ENCODE measurements at places on chromosomes 1 and 21.

DNA sequence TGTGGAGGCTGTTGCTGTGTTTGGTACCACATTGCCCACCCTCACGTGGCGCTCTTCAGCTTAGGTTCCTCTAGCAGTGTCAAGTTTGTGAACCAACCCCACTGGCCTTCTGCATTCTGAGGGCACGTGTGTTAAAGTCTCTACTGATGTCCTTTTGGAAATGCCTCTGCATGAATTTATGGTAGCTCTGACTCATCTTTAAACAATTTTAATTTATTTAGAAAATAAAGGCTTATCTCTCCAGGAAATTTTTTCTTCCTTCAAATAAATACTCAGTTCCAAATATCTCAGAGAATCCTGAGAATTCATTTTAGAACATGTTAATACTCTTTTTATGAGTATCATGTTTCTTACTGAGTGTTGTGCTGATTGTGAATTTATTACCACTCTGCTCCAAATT lies 5.5 kb downstream of the CD1D start:
- peaks cover 15% of the 10 kb centered on the region for H3K27me3 ChIP-seq
- no peaks in the 10 kb centered on the region for H3K36me3 ChIP-seq
- H3K27ac ChIP-seq = no peak overlapping the region
- no peak overlapping the region for H3K4me3 ChIP-seq
- peaks cover 5% of the 10 kb centered on the region for H3K4me1 ChIP-seq

- no peaks in the 10 kb centered on the region for H3K27me3 ChIP-seq
- peaks cover 5% of the 10 kb centered on the region for H3K36me3 ChIP-seq
- no peak for DNase-seq
Observed at GRCh38 chr1:227938911-227939790, 8.6 kb downstream of the WNT9A start.

- DNase-seq = no peak
- no peak overlapping the region for H3K27ac ChIP-seq
- peaks cover 9% of the 10 kb centered on the region for H3K27me3 ChIP-seq
Observed at GRCh38 chr1:228381356-228381755, 25.3 kb downstream of the TRIM11 start.

- H3K4me1 ChIP-seq = no peaks in the 10 kb centered on the region
- H3K27me3 ChIP-seq = no peaks in the 10 kb centered on the region
- no peak overlapping the region for H3K27ac ChIP-seq
Observed at GRCh38 chr1:91402023-91402422, 2.6 kb downstream of the HFM1 start.

GRCh38 chr1:207702317-207702716 lies 49.5 kb upstream of the CD46 start:
- H3K4me3 ChIP-seq = no peak overlapping the region
- peaks cover 4% of the 10 kb centered on the region for H3K36me3 ChIP-seq
- no peak overlapping the region for H3K27ac ChIP-seq
- H3K27me3 ChIP-seq = no peaks in the 10 kb centered on the region
- no peaks in the 10 kb centered on the region for H3K4me1 ChIP-seq

DNA sequence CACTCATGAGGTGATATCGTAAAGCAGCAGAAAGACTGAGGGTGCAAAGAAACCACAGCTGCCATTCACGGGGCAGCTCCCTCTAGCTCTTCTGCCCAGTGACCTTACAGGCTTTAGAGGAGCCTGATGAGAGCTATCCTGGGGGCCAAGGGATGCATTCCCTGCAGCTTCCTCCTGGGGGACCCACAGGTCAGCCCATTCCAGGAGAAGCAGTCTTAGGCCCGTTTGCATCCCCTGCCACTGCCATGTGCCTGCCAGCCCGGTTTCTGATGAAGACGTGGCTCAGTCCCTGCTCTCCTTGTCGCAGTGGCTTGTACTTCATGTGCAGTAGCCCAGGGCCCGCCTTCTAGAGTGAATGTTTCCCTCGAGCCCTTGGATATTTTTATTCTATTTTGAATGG lies 22.8 kb downstream of the ATP5PO start:
- DNase-seq = peak; percentile 90
- no peaks in the 10 kb centered on the region for H3K27me3 ChIP-seq

GRCh38 chr1:49351768-49352167 lies 575.1 kb upstream of the BEND5 start:
- peaks cover 1% of the 10 kb centered on the region for H3K4me1 ChIP-seq
- H3K4me3 ChIP-seq = no peak overlapping the region
- no peaks in the 10 kb centered on the region for H3K27me3 ChIP-seq
- DNase-seq = no peak
- no peaks in the 10 kb centered on the region for H3K36me3 ChIP-seq
- H3K27ac ChIP-seq = no peak overlapping the region

DNA sequence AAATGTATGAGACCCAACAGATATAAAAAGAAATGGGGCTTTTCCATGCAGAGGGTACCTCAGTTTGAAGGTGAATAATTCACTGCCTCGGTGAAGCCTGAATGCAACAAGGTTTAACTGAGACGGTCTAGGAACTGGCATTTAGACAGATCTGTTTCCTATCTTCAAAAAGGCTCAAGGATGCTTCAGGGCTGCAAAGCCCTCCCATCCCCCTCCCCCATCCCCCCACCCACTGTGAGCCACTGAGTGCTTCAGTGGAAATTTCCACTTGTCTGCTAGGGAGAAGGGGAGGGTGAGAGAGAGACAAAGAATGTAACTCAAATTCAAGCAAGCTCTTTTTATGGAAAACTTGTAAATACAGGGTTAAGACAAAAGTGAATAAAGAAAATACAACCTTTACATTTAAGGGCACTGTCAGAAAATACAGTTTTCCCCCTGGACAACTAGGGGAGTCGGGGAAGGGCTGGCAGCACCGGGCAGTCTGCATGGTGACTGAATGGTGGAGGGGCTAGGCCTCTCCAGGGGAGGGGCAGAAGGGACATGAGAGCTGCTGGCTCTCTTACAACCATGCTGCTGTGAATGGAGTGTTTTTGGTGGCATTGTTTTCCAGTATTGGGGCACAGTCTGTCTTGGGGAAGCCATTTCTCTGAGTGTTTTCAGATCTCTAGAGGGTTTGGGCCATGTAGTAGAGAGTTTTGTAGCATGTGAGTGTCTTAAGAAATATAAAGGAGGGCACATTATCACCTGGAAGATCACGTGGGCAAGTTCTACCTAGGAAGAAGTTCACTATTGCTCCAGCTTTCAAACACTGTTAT lies 56.7 kb downstream of the MRPS6 start:
- peaks cover 29% of the 10 kb centered on the region for H3K4me1 ChIP-seq
- peak overlapping the region; percentile 38 for H3K27ac ChIP-seq
- no peaks in the 10 kb centered on the region for H3K27me3 ChIP-seq

DNA sequence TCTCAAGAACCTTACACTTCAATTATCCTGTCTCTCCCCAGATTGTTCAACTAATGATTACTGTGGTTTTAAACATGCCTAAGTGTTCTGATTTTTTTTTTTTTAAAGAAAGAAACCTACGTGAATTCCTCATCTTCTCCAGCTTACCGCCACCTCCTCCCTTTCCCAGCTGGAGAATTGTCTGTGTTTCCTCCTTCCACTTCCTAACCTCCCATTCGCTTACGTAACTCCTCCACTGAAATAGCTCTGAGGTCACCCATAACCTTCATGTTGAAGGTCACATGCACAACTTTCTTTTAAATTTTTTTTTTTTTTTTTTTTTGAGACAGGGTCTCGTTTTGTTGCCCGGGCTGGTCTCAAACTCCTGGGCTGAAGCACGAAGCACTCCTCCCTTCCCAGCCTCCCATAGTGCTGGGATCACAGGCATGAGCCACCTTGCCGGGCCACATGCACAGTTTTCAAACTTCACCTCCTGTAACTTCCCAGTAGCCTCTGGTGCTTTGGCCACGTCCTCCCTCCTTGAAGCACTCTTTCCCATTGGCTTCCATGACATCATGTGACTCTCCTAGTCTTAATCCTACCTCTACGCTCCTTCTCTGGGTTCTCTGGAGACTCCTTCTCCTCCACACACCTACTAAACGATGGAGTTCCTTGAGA lies 9.8 kb upstream of the CAPZB start:
- H3K27me3 ChIP-seq = no peaks in the 10 kb centered on the region
- H3K4me3 ChIP-seq = no peak overlapping the region
- no peaks in the 10 kb centered on the region for H3K36me3 ChIP-seq
- no peak overlapping the region for H3K27ac ChIP-seq
- no peaks in the 10 kb centered on the region for H3K4me1 ChIP-seq
- DNase-seq = no peak

- H3K4me1 ChIP-seq = no peaks in the 10 kb centered on the region
- no peak for DNase-seq
- H3K36me3 ChIP-seq = no peaks in the 10 kb centered on the region
- no peaks in the 10 kb centered on the region for H3K27me3 ChIP-seq
- no peak overlapping the region for H3K4me3 ChIP-seq
Observed at GRCh38 chr1:198528364-198528763, 12.1 kb downstream of the ATP6V1G3 start.

DNA sequence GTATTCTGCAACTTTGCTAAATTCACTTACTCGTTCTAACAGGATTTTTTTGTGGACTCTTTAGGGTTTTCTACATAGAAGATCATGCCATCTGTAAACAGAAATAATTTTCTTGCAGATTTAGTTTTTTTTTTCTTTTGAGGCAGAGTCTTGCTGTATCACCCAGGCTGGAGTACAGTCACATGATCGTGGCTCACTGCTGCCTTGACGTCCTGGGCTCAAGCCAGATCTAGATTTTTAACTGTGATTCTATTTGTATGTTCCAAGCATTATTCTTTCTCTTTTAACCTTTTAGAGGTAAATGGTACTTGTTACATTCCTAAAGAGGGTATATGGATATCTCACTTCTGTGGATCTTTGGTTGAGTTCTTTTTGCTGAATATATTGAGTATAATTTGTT lies 18.6 kb downstream of the FABP3 start:
- H3K36me3 ChIP-seq = peaks cover 2% of the 10 kb centered on the region
- no peaks in the 10 kb centered on the region for H3K27me3 ChIP-seq
- DNase-seq = no peak
- no peaks in the 10 kb centered on the region for H3K4me1 ChIP-seq
- no peak overlapping the region for H3K27ac ChIP-seq

DNA sequence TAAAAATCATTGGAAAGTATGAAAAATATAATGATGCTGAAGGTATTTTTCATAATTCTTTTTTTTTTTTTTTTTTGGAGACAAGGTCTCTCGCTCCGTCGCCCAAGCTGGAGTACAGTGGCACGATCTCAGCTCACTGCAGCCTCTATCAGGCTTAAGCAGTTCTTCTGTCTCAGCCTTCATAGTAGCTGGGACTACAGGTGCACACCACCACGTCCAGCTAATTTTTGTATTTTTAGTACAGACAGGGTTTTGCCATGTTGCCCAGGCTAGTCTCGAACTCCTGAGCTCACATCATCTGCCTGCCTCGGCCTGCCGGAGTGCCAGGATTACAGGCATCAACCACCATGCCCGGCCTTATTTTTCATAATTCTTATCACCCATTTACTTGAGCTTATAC lies 13.3 kb downstream of the SMAP2 start:
- H3K27me3 ChIP-seq = no peaks in the 10 kb centered on the region
- H3K4me1 ChIP-seq = no peaks in the 10 kb centered on the region
- H3K36me3 ChIP-seq = no peaks in the 10 kb centered on the region
- H3K4me3 ChIP-seq = no peak overlapping the region

DNA sequence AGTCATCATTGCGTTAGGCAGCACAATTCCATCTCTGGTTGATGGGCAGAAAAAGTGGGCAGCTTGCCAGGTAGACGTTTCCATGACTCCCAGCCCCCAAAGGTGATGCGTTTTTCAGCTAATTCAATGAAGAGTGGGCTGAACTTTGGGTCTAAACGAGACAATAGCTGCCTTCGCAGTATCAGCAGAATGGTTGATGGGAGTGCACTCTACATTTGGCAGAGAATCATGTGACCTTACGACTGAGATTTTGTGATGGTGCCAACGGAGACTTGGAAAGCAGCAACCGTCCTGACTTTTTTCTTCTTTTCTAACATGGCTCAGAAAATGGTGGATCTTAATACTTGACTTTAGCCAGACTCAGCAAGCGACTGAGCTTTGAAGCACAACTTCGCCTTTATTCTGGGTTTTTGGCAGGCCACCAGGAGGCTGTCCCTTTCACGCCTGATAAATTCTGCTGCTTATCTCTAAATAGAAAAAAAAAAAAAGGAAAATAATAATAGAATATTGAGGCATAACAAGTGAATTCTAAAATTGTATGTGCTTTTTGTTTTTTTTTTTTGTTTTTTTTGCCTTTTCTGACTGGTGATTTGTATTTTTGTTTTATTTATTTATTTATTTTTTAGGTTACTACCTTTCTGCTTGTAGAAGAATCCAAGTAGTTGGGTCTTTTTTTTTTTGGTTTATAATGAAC lies 804.8 kb downstream of the USP25 start:
- no peak for DNase-seq
- H3K27me3 ChIP-seq = no peaks in the 10 kb centered on the region
- peaks cover 5% of the 10 kb centered on the region for H3K36me3 ChIP-seq
- no peaks in the 10 kb centered on the region for H3K4me1 ChIP-seq
- no peak overlapping the region for H3K27ac ChIP-seq

DNA sequence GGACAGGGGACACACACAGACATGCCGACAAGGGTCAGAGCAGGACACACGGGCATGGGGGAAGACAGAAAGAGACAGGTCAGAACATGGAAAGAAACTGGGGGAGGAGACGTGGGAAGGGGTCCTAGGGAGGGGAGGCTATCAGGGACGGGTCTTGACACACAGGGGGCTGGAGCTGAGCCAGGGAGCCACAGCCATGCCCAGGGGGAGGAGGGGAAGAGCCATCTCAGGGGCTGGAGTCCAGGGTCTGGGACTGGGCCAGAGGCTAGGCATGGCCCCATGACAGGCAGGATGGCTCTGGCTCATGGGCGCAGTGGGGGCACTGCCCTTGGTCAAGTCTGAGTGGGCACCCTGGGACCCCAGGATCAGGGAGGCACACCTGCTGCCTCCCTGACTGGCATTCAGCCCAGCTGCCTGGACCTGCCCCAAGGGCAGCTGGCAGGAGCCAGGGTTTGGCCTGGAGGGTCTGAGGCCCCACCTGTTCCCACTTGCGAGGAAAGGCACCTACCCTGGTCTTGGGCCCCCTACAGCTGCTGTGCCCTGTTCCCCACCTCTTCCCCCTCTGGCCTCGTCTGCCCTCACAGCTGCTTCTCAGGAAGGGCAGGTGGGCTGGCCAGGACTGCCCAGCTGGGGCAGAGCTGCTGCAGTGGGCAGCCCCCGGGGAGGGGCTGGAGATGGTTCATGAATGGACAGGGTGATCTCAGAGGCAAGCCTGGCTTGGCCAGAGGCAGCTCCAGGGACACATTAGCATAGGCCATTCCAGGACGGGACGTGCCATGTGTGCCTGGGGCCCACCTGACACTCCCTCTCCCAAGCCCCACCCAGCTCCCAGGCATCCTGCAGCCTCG lies 42.9 kb downstream of the HSPG2 start:
- no peaks in the 10 kb centered on the region for H3K4me1 ChIP-seq
- H3K27me3 ChIP-seq = no peaks in the 10 kb centered on the region
- H3K4me3 ChIP-seq = no peak overlapping the region

DNA sequence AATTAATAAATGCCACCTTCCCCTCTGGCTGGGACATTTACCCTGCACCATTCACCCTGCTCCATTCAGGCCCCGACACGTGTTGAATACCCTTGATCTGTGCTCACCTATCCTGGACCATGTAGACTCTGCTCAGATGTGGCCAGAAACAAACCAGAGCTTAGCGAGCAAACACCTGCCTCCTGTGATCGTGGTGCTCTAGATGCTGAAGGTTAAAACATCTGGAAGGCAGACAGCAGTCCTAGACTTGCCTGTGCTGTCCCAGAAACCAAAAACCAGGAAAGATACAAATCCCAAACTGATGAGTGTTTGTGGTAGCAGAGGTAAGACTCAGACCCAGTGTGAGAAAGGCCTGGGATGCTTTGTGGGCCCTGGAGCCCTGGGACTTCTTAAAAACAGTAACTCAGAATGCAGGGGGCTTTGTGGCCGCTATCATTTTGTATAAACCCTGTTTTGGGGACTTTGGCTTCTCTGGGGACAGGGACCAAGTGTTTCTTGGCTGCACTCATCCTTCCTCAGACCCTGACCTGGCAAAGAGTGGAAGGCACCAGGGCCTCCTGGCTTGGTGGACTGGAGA lies 99.6 kb downstream of the DMRTB1 start:
- no peaks in the 10 kb centered on the region for H3K36me3 ChIP-seq
- H3K4me1 ChIP-seq = no peaks in the 10 kb centered on the region
- H3K27ac ChIP-seq = no peak overlapping the region
- H3K27me3 ChIP-seq = no peaks in the 10 kb centered on the region
- H3K4me3 ChIP-seq = no peak overlapping the region
